NCI-H1930 (cell line): ENCODE measurements at places on chromosomes 4 and X.

- no peak for DNase-seq
These were observed 37.3 kb downstream of the WDR1 start for GRCh38 chr4:10079256-10079655.

- no peak for DNase-seq
These were observed 4.4 kb downstream of the ADGRL3 start for GRCh38 chr4:61204353-61205060.

GRCh38 chr4:158316264-158316663 is 106.0 kb downstream of the TMEM144 start:
- no peak for DNase-seq

- DNase-seq = no peak
These were observed 258.6 kb downstream of the ADAM29 start for GRCh38 chr4:175176710-175177109.

GRCh38 chrX:49071877-49072711 is 1.7 kb downstream of the PRAF2 start:
- DNase-seq = no peak

- no peak for DNase-seq
These were observed 11.1 kb downstream of the ITIH6 start for GRCh38 chrX:54786967-54787366.

DNA sequence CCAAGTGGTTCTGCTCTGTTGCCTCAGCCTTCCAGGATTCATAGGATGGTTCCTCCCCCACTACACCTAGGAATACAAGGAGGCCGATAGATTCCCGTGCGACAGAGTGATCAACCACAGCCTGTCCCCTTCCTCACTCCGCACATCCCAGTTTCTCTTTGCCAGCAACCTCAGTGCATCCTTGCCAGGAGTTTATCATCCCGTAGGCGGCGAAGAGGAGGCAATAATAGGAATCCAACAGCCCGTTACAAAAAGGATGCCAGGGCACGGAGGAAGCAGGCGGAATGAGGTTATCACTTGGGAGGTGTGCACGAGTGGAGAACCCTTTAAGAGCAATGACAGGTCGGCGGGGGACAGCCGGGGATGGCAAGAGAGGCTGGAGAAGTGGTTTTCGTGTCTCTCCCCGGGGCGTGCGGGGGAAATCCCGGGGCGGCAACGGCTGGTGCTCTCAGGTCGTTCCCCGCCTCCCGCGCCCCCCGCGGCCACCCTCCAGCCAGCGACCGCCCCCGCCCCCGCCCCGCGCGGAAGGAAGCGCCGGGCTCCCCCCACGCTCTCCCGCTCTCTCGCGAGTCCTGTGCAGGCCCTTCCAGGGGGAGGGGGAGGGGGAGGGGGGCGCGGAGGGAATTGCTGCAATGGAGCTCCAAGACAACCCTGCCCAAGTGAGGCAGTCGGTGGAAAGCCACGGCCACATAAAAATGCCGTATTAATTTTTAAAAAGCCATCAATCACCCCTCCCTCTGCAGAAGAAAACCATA is 1.6 kb downstream of the PPP3CA start:
- no peak for DNase-seq

GRCh38 chr4:183142571-183143550 is 43.8 kb downstream of the WWC2 start:
- no peak for DNase-seq

- DNase-seq = no peak
These were observed 167.3 kb downstream of the PJA1 start for GRCh38 chrX:68997911-68998310.

GRCh38 chrX:24646006-24646405 is 1.1 kb downstream of the PCYT1B start:
- DNase-seq = no peak

- DNase-seq = no peak
These were observed 85.7 kb upstream of the HPRT1 start for GRCh38 chrX:134374294-134374693.

DNA sequence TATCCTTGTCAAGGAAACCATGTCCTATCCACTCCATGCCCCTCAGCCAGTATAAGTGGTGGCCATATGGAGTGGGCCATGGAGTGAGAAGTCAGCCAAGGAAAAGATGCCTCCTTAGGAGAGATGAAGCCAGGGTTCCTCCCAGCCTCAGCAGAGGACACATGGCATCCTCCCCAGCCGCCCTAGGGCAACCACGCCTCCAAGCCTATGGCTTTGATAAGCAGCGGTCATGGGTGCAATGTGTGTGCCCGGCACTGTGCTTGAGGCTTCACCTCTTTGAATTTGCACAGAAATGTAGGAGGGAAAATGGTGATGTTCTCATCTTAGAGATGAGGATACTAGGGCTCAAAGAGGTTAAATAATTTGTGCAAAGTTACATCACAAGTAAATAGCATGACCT is 34.6 kb upstream of the TBC1D14 start:
- no peak for DNase-seq

DNA sequence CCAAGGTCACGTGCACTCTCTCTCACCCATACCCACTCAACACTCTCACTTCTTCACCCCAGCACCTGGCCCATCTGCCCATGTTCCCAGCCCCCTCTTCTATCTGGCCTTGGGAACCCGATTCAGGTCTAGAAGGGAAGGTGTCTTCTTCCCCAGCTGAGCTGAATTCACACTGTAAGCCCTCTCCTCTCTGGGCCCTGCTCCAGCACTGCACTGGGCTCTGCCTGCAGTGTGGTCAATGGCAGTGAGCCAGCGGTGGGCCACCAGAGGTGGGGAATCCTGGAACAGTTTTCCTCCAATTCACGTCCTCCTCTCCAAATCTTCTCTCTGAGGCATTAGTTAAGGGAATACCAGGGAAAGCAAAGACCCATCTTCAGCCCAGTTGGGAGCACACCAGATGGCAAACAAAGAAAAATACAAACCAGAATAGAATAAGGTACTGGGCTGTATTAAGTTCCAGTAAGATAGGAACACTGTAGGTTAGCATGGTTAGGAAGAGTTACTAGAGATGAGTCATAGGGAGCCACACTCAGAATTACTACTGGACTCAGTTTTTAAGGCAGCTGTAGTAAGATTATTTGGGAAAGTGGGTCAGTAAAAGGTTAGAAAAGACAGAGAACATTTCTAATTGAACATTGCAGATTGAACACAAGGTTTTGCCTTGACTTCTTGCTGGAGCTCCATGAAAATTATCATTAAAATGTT is 5.0 kb downstream of the AWAT2 start:
- no peak for DNase-seq

GRCh38 chrX:53630261-53630660 is 56.3 kb downstream of the HUWE1 start:
- no peak for DNase-seq
